ENCODE measurements at places on chromosomes 2 and 18.

GRCh38 chr2:215644233-215644897, 208.5 kb upstream of the FN1 start:
- DNase-seq: no peak

- no peak for DNase-seq
Measured at GRCh38 chr2:85684806-85685205, 9.4 kb upstream of the GNLY start.

- no peak for DNase-seq
Measured at GRCh38 chr2:163475815-163476214, 260.0 kb downstream of the FIGN start.

DNA sequence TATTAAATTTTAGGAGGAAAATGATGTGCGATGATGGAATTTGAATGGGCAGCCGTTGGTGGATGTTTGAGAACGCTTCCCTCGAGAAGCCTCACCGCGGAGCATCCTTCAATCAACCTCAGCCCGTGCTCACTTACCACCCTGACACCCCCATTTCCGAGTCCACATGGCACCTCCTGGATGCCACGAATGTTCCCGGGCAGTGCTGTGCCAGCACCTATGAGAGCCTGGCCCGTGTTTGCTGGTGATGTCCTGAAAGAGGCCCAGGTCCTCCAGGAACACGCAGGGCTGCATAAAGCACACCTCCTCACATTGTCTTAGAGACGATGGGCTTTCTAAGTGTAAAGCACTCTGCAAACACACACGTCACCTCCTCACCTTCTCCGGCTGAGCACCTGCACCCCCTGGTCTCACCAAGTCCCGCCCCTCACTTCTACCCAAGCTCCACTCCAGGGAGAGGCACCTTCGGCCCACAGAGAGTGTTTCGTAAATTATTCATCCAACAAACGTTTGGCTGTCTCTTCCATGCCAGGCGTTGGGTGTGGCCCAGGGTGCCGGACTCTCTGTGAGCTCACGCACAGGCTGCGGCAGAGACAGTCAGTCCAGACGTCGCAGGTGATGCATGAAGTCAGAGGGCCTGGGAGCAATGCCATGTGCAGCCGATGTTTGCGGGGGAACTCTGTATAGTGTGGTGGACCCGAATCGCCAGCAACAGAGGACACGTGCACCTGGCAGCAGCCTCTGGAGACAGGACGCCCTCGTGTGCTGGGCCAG, 150.0 kb downstream of the TPO start:
- DNase-seq: no peak
